ENCODE measurements at places on chromosomes 7 and 10.
A peak's percentile ranks its signal among the peaks of the same experiment; 100 is the strongest.

- DNase-seq: no peak
Observed at GRCh38 chr7:96349572-96349971, 27.7 kb upstream of the SLC25A13 start.

GRCh38 chr10:95133016-95133752, 60.9 kb upstream of the ACSM6 start:
- peak; percentile 53 for DNase-seq

DNA sequence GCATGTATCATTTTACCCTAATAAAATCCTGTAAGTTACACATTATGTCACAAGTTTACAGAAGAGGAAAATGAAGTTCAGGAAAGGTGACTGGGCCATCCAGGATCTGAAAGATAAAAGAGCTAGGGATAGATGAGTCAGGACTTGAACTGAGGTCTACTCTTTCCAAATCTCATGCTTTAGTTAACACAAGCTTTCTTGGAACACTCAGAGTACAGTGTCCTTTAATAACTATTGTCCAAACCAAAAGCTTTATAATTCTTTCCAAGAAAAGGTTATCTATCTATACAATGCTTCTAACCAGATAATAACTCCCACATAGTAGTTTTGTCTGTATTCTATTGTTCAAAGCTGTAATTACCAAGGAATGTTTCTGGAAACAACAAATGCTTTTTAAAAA, 164.6 kb downstream of the LRRN3 start:
- no peak for DNase-seq

DNA sequence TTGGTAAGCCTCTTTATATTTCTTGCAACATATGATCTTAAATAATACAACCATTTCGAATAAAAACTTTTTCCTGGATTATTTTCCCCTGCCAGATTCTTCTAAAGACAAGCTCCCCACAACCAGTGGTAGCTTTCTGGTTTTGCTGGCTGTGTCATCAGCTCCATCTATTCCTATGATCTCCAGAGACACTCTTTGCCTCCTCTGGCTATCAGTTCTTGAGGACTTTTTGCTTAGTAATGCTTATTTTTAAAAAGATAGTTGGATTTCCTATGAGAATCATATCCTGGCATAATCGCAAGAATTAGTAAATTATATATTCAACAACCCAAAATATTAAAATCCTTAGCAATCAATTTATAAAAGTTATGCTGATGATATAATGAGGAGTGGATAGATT, 103.8 kb upstream of the SLC26A5 start:
- no peak for DNase-seq

DNA sequence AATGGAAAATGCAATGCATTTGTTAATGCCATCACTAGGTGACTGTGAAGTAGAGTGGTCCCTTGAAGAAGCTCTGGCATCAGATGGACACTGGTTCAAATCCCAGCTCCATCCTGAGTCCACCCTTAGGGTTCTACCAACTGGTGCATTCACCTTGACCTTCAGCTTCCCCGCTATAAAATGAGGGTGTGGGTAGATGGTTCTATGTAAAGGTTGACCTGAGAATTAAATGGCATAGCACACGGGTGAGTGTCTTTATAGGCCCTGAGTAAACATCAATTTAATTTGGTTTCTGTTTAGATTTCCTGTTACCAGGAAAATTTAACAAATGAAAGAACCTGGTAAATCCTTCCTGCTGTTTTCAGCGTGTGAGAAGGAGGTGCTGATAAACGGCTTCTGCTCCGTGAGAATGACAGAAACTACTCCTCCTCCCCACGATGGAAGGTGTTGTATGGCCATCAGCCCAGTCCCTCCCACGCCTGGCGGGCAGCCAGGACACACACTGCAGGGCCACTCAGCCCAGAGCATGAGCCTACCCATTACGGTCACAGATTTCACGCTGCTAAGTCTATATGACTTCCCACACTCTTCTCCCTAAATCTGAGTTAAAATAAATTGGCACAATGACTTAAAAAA, 210.1 kb downstream of the TNS3 start:
- no peak for DNase-seq

DNA sequence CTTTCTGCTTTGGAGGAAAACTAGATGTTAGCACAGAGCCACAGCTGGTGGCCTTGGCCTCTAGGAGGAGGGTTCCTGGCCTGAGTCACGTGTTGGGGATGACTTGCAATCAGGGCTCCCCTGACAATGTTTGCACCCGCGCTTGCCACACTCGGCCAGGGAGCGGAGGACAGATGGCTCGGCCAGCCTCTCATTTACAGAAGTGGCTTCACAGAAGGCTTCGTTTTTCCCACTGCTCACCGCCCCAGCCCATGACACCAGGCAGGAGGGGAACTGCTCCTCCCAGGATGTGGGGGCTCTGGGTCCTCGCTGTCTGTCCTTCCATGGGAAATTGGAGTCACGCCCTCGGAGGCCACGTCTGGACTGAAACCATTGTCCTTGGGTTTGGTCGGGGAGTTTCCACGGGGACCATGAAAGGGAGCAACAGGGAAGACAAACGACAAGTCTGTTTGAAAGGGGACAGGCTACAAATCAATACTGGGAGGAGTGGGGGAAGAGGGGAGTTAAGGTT, 49.6 kb upstream of the UBE3C start:
- no peak for DNase-seq

- no peak for DNase-seq
Observed at GRCh38 chr10:71761105-71761511, 12.2 kb downstream of the VSIR start.

GRCh38 chr10:124220547-124220946, 127.1 kb upstream of the CHST15 start:
- no peak for DNase-seq

DNA sequence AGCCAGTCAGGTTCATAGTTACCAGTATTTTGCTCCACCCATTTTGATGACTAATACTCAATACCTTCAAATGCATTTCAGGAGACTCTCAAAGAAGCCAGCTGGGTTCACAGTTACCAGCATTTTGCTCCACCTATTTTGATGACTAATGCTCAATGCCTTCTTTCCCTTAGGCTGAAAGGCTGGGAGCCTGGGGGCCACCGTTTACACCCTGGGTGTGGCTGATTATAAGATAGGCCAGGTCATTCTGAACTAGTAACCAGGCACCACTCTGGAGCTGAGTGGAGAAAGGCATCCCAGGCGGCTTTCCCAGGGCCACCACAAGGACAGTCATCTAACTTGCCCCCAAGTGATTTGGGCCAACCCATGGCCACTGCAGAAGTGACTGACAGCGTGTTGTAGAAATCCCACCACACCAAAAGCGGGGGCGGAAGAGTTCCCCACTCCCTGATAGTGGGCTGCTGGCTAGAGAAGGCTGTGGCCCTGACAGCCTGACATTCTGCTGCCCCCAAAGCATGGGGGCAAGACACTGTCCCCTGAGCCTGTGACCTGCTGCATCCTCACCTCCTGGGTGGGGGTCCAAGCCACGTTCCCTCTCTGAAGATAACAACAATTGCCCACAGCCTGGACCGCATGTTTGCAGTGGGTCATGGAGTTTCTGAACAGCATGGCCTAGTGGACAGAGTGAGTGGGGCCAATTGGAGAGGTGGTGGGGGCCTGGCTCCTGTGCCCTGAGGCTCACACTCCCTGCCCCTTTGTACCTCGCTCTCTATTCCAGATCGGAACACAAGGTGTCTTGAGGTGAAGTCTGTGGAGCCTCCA, 23.0 kb upstream of the ZNF488 start:
- no peak for DNase-seq

DNA sequence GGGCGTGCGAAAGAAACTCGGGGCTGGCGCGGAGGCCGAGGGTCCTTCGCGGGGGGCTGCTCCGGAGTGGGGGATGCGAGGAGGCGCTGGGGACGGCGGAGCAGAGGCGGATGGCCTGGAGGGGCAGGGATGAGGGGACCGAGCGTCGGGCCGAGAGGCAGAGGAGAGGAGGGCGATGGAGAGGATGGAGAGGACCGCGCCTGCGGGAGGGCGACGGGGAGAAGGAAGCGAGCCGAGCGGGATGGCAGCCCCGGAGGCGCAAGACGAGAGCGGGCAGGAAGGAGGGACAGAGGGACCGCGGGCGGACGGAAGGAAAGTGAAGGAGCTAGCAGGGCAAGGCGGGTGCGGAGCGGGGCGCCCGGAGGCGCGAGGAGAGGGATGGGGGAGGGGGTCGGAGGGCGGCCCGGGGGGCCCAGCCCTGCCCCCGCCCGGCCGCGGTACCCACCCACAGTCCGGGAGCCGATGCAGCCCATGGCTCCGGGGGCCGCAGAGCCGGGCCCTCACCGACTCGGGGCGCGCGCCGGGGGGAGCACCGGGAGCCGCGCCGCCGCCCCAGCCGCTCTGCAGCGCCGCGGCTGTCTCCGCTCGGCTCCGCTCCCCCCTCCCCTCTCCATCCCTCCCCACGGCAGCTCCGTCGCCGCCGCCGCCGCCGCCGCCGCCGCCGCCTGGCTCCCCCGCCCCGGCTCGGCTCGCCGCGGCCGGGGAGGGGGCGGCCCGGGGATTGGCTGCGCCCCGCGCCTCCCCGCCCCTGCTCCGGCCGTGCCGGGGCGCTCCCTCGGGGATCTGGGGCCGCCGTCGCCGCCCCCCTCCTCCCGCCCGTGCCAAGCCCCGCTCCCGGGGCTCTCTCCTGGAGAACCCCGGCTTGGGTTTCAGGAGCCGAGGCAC, at the start of gene FAM131B:
TSS of gene FAM131B (minus strand) at position 583 of the 885 bp plus-strand sequence. CDS start at position 473, 110 bp downstream.
- no peak for DNase-seq

DNA sequence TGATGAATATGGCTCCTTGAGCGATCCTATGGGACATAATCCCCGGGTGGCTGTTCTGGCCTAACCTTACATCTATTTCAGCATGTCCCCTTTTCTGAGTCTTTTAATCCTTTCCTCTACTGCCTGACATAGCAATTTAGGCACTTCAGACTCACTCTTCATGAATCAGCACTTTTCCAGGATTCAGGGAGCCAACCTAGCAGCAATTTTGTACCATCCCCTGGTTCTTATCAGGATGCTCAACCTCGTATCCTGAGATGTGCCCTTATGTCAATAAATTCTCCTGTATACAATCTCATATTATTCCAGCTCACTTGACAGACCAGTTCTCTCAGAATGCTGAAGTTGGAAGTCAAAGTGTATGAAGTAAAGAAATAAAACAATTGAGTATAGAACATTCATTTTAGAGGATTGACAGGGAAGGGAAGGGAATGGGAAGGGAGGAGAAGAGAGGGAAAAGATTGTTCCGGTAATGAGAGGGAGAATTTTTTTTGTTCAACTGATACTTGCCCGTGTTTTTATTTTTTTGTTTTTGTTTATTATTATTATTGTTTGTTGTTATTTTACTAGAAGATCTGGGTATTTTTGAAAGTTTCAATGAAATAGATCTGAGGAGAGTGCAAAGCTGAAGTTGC, 8.2 kb upstream of the ZC3HAV1 start:
- DNase-seq: no peak

- DNase-seq: no peak
Observed at GRCh38 chr7:5357951-5358350, 65.7 kb downstream of the TNRC18 start.

DNA sequence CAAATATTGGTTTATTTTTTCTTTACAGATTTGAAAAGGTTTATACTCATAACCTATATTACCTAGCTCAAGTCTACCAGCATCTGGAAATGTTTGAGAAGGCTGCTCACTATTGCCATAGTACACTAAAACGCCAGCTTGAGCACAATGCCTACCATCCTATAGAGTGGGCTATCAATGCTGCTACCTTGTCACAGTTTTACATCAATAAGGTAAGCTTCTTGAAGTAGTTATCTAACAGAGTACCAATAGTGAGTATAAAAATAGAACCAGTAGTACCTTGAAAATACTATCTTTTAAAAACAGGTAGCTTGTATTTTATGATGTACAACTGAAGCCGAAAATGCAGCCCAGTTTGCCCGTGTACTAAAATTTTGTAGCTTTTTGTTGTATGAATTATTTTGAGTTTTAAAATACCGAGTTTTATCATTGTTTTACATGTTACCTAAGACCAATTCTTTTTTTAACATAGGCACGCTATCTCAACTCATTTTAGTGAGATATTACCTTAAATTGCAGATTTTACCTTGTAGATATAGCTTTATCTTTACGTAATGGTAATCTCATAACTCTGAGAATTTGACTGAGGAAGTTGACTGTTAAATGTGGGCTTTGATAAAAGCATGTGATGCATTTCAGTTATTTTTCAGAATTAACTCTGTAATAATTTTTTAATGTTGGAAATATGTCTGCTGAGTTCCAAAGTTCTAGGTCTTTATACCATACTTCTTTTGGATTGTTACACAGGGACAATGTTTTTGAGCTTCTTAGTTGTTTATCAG, 17.3 kb downstream of the KIFBP start:
- DNase-seq: no peak

DNA sequence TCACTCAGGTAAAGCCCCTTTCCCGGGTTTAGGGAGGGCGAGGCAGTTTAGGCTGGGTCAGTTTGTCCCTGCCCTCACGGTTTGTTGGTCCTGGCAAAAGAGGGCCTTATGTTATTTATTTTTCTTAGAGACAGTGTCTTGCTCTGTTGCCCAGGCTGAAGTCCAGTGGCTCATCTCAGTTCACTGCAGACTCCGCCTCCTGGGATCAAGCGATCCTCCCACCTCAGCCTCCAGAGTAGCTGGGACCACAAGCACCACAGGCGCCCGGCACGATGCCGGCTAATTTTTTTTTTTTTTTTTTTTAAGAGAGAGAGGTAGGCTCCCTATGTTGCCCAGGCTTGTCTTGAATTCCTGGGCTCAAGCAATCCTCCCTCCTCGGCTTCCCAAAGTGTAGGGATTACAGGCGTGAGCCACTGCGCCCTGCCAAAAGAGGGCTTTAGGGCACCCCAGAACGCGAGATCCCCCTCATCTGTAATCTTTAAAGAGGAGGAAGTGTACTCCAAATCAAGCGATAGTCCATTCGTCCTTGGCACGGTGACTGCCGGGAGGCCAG, 626 bp upstream of the BMS1 start:
- peak; percentile 2 for DNase-seq

DNA sequence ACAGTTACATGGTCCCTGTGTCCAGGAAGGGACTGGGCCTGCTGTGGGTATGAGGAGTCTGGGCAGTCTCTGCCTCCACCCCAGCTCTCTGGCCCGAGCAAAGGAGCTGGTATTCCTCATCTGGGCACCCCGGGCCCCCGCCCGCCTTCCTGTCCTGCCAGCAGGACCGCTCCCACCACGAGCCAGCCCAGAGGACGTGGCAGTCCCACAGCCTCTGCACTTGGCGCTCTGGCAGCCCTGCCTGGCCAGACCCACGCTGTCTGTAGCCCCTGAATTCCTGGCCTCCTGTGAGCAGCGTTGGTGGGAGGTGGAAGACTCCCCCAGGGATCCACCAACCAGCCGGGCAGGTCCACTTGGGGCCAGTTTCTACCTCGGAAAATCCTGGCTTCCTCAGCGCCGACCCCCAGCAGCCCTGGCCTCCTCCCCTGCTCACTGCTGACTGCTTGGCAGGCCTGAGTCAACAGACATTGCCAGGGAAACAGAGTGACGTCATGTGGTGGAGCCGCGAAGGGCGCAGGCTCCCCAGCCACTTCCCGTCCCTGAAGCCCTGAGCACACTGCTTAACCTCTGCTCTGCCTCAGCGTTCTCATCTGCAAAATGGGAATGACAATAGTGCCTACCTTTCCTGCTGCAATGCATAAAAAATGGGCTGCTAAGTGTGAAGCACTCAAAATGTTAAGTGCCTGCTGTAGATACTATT, 21.6 kb upstream of the LIMK1 start:
- peak; percentile 69 for DNase-seq

DNA sequence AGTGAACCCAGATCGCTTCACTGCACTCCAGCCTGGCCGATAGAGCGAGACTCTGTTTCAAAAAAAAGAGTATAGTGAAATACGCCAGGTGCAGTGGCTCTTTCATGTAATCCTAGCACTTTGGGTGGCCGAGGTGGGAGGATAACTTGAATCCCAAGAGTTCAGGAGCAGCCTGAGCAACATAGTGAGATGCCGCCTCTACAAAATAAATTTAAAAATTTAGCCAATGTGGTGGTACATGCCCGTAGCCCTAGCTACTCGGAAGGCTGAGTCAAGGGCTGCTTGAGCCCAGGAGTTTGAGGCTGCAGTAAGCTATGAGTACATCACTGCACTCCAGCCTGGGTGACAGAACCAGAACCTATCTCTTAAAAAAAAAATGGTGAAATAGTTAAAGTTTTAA, 27.9 kb downstream of the TMEM60 start:
- no peak for DNase-seq
